GM12891 (cell line): ENCODE measurements at places on chromosomes 4 and X.
A peak's percentile ranks its signal among the peaks of the same experiment; 100 is the strongest.

DNA sequence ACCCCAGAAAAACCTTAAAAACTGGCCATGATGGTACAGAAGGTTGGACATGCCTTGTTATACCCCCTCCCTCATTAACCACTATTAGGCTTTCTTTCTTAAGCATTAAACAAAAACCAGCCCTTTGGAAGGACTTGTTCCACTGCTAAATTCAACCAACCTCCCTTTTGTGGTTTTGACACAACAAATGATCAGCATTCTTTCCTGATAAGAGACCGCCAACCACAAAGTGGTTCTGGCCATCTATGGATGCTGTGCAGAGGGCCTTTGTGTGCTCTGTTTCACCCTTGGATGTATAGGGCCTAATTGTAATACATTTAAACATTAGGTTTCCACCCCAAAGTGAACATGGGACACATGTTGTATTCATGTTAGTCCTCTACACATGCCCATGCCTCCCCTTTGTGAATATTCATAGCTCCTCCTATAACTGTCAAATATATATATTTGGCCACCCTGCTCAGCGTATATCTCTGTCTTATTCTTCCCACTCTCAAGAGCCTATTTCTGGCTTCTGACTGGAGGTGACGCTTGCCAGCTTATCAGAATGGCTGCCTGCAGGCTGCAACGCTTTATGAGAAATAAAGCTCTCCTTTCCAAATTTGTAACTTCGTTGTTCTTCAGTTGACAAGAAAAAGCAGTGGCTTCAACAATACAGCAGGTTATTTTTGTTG is 126.6 kb downstream of the NPNT start:
- no peak for DNase-seq

- DNase-seq = no peak
Observed at GRCh38 chrX:40050532-40050931, 47.2 kb downstream of the BCOR start.

- no peak for DNase-seq
Observed at GRCh38 chrX:17844236-17844635, 16.9 kb downstream of the RAI2 start.

DNA sequence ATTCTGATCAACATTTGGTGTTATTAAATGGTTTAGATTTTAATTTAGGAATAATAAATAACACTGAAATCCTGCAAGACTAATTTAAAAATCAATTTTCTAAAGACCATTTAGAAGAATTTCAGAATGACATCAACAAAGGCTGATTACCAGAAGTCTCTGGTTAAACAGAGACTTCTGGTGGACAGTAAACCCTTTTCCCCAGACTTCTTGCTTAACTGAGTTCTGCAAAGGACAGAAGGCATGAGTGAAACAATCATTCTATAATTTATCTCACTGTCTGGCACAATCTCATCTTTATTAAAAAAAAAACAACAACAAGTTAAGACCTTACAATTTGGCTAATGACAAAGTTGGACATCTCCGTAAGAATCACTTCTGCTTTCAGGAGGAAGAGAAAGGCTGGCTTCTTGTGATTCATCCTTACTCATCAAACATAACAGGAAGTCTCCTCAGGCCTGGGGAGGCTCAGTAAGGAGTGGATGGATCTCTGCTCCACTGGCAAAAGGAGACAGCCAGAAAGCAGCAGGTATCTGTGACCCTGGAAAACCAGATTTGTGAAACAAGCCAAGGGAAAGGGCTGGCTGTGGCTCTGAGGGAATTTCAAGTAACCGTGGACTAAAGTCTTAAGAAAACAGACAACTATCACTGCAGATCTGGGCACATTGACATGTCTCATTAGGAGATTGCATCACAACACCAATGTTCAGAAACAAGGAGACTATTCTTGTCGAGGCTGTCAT is 908 bp upstream of the TLR6 start:
- no peak for DNase-seq

GRCh38 chr4:105060628-105061027 is 86.0 kb upstream of the TET2 start:
- DNase-seq = peak; percentile 31

DNA sequence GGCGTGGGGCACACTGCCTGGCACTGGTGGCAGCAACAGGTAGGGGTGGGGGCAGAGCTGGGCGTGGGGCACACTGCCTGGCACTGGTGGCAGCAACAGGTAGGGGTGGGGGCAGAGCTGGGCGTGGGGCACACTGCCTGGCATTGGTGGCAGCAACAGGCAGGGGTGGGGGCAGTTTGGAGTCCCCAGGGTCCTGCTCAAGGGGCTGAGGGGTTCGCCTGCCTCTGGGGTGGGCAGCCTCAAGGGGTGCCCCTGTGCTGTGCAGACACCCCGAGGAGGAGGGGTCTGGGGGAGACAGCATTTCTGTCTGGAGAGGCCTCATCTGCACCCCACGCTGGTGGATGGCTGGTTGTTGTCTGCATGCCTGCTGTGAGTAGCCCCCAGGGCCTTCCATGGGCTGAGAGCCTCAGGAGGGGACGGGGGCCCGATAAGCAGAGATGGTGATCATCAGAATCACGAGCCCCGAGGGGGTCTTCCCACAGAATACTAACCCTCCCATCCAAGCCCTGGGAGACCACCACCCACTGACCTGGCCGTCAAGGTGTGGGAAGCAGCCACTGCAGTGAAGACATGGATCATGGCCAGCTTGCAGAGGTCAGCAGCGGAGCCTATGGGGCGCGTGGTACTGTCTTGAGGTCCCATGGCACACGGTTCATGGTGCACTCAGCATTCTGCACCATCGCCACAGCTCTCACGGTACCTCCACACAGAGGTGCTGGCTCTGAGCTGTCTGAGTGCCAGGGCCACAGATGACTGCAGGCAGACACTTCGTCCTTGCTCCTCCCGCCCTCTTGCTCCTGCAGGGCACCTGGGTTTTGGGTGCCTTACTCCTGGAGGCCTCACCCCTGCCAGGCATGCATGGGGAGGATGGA is 21.5 kb downstream of the NAT8L start:
- no peak for DNase-seq

DNA sequence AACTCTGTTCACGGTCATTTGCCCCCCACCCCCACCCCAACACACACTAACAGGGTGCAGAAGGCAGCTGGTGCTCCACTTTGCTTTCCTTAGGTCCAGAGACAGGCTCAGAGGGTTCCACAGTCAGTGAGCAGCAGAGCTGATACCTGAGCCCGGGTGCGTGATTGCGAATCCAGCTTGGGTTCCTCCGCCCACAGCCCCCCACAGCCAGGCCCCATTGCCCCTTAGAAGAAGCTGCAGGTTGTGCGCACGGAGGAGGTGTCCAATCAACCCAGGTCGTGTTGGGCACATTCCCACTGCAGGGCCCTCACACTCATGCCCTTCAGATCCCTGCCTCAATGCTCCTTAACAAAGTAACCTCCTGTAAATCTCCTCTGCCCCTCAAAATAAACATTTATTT is 85.0 kb downstream of the WFS1 start:
- no peak for DNase-seq
